ENCODE measurements at places on chromosomes 16 and 17.

DNA sequence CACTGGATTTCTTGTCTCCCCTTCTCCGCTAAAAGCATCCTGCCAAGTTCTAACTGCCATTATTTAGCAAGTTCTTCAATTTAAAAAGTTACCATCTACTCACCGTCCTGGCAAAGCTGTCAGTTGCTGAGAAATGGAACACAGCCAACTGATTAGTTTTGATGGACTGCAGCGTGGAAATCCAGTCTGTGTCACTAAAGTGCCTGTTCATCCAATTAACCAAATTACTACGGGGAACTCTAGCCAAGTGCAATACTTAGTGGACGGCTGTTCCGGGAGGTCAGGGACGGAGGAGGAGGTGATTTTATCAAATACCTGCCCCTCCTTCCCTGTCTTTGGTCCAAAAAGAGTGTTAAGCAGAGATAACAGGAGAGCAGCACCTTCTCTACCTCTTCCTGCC is 260.7 kb downstream of the MAF start:
- no peak for DNase-seq

DNA sequence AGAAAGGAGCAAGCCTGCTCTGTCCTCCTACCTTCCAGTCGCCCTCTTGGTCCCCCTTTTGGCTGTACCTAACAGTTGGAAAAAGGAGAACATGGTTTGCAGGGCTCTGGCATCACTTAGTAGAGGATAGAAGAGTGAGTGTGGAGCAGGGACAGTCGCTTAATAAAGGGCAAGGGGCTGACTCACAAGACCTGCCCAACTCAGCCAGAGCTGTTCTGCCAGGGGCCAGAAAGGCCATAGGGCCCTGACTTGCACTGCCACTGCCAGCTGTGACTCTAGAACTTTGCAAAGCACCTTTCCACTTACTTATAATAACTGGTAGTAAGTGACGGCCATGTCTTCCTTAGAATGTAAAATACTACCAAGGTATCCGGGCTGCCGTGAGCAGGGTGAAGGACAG is 13.5 kb downstream of the PRMT7 start:
- DNase-seq = no peak

- DNase-seq = no peak
Observed at GRCh38 chr17:14306596-14306995, 5.7 kb downstream of the HS3ST3B1 start.

- no peak for DNase-seq
Observed at GRCh38 chr17:21549107-21549687, 143.1 kb upstream of the KCNJ18 start.

GRCh38 chr17:71985111-71986039 is 135.4 kb upstream of the SOX9 start:
- no peak for DNase-seq

- DNase-seq = no peak
Observed at GRCh38 chr17:82173351-82174041, 39.1 kb downstream of the CCDC57 start.

DNA sequence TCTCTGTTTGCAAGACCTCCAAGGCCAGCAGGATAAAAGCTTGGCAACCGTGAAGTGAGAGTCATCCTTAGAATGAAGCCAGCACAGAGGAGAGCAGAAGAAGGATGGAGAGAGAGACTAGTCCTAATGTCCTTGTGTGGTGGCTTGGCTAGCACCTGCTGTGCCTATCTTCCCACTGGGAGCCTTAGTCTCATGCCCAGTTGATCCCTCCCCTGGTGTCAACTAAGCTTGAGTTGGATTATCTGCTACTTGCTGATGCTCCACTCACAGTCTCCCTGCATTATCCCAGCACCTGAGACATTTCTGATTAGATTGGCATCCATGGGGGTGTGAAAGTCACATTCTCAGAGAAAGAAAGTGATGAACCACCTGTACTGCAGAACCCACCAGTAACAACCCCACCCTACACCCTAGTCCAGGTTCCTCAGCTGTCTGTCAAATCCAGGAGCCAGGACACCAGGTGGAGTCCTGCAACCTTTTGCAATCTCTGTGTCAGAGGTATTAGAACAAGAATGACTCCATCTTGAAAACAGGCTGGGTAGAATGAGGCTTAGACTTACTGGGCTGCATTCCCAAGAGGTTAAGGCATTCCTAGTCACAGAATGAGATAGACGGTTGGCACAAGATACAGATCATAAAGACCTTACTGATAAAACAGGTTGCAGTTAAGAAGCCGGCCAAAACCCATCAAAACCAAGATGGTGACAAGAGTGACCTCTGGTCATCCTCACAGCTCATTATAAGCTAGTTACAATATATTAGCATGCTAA is 460.2 kb upstream of the C16orf82 start:
- no peak for DNase-seq

DNA sequence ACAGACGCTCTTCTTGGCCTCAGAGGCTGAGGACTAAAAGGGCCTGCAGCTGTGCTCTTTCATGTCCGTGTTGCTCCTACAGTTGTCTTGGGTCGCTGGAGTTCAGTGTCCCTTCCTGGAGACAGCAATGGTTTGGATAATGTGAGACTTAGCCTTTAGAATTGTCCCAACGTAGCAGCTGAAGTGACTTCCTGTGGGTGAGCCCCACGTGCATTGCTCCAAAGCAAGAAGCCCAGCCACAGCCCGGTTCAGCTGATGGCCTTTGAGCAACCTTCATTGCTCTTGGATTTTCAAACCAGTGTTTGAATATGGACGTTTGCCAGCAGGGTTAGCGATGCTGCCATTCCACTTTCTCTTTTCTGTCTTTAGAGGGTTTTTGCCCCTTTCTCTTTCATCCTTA is 19.7 kb downstream of the TMEM11 start:
- no peak for DNase-seq

GRCh38 chr16:2194852-2195321 is 1.5 kb downstream of the CASKIN1 start:
- peak; percentile 39 for DNase-seq

All from AML-193 (cell line).